Coronary artery (tissue), 2 donors: ENCODE measurements at places on chromosomes 11 and 22.

DNA sequence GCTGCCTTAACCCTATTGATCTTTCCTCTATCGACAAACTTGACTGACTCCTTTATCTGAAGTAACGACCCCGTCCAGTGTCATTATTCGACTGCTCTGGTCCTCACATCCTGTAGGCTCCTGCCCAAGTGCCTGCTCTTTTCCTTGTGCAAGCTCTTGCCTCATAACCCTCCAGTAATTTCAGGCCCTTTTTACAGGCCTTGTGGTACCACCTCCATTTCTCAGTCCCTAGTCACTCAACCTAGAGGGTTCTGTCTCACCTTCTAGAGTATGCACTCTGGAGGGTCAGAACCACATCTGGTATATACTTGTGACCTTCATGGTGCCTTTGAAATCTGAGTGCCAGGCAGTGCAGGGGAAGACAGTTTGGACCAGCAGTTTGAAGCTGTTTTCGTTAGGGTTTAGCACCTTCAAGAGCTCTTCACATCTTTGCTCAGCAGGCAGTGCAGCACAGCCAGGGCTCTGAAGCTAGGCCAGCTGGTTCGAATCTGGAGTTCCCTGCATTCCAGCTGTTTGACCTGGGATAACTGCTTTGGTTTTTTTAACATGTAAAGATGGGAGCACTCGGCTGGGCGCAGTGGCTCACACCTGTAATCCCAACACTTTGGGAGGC is 11.2 kb downstream of the SNRPD3 start:
- no peak for DNase-seq

GRCh38 chr11:102110761-102111010 is 439 bp downstream of the YAP1 start:
- DNase-seq: peak; percentile 74

GRCh38 chr11:103453915-103454709 is 344.9 kb downstream of the DYNC2H1 start:
- DNase-seq: no peak

DNA sequence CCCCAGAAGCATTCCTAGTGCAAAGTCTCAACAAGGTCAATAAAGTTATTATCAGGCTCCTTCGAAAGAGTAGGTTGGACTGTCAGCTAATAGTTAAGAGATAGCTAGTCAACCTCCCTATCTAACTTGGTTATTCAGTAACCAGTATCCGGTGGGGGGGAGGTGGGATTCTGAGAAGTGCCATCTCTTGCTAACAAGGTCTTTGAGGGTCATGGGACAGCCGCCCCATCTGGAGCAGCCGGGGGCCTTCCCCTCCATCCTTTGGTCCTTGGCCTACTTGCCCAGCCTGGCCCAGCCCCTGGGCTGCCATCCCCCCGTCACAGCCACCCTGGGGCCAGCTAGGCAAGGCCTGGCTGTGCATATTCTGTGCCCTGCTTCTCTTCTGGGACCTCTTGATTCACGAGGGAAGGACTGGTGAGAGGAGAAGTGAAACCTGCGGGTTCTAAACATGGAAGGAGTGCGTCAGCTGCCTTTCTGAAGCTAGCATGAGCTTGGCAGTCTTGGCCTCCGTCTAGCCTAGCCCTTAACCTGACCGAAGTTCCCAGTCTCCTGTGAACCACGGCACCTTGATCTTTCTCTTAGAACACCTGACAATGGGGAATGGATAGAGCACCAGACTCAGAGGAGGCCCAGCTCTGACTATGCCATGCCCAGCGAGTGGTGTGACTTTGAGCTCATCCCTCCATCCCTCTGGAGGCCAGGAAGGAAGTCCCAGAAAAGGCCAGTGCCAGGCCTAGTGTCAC is 9.3 kb downstream of the SLC37A2 start:
- DNase-seq: peak; percentile 71

GRCh38 chr11:126720539-126721235 is 279.9 kb downstream of the KIRREL3 start:
- no peak for DNase-seq

DNA sequence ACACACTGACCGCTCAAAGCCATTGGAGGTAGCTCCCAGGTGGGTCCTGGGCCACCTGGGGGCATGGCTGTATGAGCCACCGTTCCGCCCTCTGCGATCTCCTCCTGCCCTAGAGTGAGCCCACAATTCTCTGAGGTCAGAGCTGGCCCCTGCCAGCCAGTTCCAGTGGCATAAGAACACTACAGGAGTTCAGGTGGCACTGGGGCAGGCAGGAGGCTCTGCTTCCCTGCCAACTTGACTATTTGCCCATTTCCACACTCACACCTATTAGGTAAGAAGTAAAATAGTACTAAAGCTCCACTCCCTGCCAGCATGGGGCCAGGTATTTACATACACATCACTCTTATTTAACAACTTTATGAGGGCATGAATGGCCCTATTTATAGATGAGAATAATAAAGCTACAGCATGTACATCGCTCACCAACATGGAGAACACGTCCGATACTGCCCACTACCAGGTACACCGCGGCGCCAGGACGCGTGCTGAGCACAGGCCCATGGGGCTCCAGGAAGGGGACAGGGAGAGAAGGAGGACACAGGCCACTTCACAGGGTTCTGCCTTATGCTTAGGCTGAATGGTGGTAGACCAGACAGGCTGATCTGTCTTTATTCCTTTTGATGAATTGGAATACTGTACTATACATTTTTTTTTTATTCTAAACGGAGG is 26.2 kb downstream of the PISD start:
- DNase-seq: no peak

DNA sequence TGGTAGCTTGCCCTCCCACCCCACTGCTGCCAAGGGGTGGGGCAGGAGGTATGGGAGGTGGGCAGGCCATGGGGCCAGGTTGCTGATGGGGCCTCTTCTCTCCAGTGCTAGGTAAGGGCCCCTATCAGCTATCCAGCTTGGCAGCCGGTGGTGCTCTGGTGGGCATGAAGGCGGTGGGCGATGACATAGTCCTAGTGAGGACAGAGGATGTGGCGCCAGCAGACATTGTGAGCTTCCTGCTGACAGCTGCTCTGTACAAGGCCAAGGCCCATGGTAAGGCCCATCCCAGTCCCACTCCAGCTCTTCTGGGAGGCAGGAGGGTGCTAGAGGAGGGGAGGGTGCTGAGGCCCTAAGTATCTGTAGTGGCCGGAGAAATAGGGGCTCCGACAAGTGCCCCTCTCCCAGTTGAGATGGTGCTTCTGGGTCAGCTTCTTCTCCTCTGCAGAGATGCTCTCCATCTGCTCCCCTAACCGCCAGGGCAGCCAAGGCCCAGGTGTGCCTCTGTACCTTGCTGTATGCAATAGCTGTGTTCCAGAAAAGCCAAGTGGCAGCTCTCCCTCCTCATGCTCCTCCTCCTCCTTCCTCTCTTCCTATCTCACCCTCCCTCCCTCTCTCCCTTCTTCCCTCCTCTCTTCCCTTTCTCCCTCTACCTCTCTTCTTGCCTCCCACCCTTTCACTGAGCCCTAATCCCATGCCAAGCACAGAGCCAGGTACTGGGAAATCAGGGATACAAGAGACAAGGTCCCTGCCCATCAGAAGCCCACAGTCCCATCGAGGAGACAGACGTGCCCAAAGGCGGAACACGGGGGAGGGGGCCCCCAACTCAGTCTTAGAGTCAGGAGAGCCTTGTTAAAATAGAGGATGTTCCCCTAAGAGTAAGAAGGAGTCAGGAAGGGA is 55.3 kb downstream of the OTOG start:
- peak; percentile 58 for DNase-seq

GRCh38 chr11:15412054-15412453 is 297.3 kb downstream of the INSC start:
- DNase-seq: no peak

DNA sequence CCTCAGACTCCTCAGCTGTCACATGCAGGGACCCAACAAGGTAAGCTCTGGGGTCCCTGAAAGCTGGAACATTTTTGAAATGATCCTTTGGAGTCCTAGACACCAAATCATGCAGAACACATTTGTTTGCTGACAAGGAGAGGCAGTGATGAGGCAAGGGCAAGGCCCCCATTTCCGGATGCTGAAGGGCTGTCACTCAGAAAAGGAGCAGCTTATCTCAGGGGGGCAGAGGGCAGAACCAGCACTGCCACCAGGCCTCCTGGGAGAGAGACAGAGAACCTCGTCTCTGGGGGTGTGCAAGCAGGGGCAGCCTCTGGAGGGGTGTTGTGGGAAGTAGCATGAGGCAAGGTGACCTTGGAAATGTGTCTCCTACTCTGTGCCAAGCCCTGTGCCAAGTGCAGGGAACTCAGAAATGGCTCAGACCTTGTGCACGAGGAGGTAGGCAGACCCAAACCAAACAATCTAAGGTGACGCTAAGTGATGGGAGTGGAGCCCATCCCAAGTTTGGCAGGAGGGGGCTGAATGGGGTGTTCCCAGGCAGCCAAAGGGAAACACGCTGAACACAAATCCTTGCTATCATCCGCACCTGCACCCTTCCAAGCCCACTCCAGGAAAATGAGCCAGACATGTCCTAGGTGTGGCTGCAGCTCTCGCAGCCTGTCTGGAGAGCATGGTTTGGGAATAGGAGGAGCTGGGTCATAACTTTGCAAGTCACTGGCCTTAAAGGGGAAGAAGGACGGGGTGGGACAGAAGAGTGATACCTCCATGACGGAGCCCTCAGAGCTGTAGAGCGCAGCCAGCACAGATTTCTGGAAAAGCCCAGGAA is 94.2 kb downstream of the PDE2A start:
- no peak for DNase-seq

DNA sequence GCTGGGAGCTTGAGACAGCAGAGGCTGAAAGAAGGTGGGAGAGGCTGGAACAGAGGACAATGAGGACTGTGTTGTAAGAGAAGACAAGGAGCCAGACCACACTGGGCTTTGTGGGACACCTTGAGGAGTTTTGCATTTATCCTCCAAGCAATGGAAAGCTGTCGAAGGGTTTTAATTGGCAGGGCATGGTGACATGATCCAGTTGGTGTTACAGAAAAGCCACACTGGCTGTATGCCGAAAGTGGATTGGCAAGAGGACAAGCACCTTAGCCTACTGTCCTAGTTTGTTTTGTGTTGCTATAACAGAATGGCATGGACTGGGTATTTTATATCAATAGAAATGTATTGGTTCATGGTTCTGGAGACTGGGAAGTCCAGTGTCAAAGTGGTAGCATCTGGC is 14.0 kb upstream of the APLNR start:
- no peak for DNase-seq

- no peak for DNase-seq
These were observed 5.5 kb downstream of the MFNG start for GRCh38 chr22:37480387-37481346.

DNA sequence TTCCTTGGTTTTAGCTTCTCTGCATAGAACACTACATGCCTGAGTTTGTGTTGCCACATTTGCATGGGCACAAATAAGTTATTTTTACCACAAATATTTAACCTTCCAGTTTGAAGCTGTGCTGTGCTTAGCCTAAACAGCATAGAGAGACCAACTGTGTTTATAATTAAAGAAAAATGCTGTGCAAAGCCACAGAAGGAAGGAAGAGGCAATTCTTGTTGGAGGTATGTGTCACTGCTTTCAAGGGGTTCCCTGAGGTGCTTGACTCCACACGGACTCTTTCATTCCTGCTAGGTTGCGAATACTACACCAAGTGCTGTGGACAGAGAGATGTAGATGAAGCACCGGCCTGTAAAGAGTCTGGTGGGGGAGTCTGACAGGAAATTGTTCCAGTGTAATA is 47.6 kb upstream of the OLFML1 start:
- DNase-seq: no peak

DNA sequence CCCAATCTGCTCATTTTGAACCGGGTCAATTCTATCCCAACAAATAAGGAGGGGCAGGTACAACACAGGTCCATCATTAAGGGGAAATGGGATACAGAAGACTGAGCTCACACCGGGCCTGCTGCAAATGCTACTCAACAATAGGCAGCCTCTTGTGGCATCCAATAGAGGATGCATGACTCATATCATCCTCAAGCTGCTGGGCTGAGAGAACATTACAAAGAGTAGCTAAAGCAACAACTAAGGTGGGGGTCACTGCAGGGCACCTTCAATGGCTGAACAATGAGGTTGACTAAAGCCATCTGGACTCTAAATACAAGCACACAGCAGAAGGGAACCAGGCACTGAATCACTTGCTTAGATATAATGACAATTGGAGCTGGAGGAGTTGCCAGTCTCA is 130.1 kb upstream of the SYN3 start:
- DNase-seq: no peak

GRCh38 chr11:126899961-126900748 is 100.4 kb downstream of the KIRREL3 start:
- no peak for DNase-seq

DNA sequence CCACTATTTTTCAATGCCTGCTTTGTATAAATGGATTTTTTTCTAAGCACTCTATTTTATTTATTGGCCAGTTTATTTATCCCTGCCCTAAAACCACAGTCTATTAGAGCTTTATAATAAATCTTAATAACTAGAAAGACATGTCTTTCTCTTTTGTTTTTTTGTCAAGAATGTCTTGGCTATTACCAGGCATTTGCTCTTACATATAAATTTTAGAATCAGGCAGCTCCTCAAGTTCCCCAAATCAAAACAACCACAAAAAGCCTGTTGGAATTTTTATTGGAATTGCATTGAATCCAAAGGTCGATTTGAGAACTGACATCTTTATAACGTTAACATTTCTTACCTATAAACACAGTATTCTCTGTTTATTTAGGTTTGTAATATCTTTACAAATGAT is 85.8 kb upstream of the SC5D start:
- DNase-seq: no peak

DNA sequence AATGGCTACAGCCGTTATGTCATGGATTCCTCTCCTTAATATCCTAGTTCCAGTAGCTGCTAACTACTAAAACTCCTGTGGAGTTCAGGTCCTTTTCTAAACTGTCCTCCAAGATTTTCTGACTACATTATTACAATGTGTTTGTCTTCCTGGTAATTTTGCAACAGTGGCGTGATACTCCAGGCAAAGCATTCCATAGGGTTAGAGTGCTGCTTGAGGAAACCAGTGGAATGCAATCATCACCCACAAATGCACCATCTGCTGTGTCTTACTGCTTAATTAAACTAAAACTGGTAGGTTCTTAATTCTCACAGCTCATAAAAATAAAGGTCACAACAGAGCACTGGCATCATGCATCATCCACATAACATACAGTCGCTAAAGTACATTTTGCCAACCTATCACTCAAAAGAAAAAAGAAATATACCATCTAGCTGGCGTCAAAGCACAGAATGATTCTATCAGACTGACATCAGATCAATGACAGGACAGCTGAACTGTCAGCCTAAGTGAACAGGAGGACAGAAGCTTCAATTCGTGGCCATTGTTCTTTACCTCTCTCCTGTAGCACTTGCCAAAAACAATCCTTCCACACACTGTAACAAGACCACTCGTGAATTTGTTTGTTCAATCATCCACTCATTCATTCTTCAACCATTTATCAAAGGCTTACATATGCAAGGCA is 182.5 kb downstream of the CADM1 start:
- DNase-seq: no peak

DNA sequence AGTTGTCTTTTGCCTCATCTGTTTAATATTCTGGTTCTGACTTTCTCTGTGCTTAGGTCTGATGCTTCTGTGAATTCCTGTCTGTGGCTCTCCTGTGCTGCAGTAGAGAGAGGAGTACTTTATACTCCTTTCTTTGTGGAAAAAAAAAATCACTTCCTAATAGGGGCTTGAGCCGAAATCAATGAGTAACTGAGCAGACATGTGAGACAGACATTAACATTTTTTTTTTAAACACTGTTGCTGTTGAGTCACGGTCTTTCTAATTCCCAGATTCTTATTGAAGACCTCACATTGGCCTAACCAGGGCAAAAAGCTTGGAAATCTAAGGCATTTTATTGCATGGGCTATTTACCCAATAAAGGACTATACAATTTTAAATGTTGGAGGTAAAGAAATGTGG is 86.1 kb downstream of the GRM5 start:
- DNase-seq: no peak

GRCh38 chr11:64876835-64877341 is 1.5 kb downstream of the EHD1 start:
- DNase-seq: no peak
